ENCODE measurements at places on chromosomes 3 and 15.

DNA sequence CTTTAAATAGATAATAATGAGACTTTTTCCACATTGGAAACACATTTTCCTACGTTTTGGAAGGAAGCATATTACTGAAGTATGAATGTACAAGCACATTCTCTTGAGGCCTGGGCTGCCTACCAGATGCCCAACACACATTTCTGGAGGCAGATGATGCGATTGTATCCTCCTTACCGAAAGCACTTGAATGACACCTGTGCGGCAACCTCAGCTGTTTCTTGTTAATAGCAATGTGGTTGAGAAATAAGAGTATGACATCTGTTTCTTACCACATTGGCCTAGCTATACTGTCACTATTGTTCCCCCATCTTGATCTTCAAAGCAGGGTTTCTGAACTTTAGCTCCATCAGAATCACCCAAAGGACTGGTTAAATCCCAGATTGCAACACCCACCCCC, 84.8 kb downstream of the ARPP21 start:
- DNase-seq = no peak

DNA sequence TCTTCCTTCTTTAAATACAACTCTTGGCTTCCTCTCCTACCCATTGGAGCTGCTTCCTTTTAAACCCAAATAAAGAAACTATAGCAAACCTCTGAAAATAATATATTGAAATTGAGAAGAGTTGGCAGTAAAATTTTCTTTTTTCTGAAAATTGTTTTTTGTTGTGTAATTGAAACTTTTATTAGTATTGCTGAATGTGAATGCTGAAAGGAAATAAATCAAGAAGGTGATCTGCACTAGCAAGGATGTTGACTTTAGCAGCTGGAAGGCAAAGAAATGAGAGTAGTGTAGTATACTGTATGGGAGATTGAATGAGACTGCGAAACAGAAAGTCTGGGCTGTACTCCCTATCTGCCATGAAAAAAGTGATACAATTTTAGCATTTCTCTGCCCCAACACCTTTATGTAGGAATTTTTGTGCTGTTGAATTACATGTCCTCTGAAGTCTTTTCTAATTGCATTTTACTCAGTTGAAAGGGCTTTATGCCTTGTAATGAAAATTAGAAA, 166.3 kb downstream of the DOCK3 start:
- DNase-seq = no peak

GRCh38 chr3:177837951-177838655, 640.8 kb upstream of the TBL1XR1 start:
- DNase-seq = no peak

GRCh38 chr15:77589839-77590238, 42.9 kb downstream of the LINGO1 start:
- DNase-seq = no peak

DNA sequence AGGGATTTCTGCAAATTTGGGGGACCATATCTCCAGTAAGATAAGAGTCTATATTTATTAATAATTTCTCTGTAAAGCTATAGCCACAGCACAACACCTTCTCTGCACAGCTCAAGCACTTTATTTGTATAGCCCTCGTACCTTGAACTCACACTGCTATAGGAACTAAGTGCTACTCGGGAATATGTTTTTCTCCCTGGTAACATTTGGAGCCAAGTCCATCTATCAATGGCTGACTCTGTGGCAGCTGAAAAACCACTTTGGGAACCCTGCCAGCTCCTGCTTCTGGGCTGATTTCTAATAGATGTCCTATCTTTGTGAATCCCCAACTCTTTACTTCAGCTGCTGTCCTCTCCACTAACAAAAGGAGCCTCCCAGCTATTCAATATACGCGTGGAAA, 298.5 kb downstream of the GBE1 start:
- DNase-seq = no peak

DNA sequence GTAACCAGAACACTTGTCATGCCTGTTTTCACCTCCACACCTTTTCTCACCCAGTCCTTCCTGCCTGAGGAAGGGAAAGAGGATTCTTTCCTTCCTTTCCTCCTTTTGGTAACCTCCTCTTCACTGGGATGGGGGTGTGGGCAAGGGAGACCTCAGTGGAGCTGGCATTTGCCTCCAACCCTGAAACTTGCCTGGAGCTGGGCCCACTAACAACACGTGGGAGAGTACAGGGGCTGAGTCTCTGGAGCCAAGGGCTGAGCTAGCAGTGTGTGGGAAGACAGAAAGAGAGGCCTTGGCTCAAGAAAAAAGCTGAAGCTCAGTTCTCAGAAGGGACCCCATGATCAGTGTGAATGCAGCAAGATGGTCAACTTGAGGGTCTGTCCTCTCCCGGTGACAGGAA, 86.6 kb upstream of the SLC6A11 start:
- DNase-seq = no peak

GRCh38 chr15:70164910-70165715, 67.4 kb upstream of the TLE3 start:
- DNase-seq = no peak

DNA sequence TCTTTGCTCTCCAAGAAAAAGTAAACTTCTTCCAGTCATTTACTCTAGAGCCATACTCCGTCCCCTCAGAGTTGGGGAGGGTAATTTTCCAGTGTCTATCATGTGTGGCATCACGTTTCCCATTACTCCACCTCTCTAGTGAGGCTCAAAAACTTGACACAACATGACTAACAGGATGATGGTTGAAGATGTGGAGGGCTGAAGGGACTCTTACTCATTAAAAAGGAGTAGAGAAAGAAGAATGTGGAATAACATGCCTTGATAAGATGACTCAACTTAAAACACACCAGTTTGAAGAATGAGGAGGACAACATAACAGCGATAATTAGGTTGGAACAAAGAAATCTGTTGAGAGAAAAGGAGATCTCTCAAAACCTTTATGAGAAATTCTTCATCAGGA, 894.3 kb downstream of the OTOL1 start:
- DNase-seq = peak; percentile 90

- DNase-seq = peak; percentile 22
Observed at GRCh38 chr3:134034005-134034785, 4.5 kb upstream of the SLCO2A1 start.

GRCh38 chr15:25790000-25790660, 73.0 kb downstream of the ATP10A start:
- DNase-seq = peak; percentile 26

GRCh38 chr3:5226783-5227182, 39.3 kb downstream of the EDEM1 start:
- DNase-seq = peak; percentile 36

DNA sequence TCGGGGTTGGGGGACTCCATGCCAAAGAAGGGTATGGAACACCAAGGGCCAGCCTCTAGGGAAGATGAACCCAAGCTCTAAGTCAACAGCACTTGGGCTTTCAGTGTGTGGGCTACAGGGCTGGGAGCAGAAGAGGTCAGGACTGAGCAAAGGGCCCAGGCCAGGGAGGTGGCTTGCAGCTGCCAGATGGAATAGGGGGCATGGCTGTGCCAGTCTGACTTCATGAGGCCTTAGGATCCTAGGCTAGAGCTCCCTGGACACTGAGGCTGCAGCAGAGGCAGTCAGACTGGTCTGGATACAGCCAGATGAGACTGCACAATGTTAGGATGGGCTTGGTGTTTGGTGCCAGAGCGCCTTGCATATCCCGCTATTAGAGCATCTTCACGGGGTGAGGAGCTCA, 3.8 kb downstream of the RASGRF1 start:
- DNase-seq = no peak

GRCh38 chr15:28933710-28934445, 48.1 kb downstream of the APBA2 start:
- no peak for DNase-seq

- DNase-seq = no peak
Observed at GRCh38 chr3:11480663-11481298, 162.9 kb downstream of the VGLL4 start.

DNA sequence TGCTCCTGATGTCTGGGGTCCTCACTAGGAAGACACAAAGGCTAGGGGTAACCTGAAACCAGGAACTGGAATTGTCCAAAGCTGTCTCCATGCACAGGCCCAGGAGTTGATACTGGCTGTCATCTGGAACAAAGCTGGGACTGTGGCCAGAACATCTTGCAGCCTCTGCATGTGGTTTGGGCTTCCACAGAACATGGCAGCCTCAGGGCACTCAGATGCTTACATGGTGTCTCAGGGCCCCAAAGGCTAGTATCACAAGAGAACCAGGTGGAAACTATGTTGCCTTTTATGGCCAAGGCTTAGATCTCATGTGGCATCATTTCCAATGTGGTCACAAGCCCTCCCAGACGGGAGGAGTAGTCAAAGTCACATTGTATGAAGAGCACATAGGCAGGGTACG, 335.2 kb upstream of the TRIM42 start:
- no peak for DNase-seq

DNA sequence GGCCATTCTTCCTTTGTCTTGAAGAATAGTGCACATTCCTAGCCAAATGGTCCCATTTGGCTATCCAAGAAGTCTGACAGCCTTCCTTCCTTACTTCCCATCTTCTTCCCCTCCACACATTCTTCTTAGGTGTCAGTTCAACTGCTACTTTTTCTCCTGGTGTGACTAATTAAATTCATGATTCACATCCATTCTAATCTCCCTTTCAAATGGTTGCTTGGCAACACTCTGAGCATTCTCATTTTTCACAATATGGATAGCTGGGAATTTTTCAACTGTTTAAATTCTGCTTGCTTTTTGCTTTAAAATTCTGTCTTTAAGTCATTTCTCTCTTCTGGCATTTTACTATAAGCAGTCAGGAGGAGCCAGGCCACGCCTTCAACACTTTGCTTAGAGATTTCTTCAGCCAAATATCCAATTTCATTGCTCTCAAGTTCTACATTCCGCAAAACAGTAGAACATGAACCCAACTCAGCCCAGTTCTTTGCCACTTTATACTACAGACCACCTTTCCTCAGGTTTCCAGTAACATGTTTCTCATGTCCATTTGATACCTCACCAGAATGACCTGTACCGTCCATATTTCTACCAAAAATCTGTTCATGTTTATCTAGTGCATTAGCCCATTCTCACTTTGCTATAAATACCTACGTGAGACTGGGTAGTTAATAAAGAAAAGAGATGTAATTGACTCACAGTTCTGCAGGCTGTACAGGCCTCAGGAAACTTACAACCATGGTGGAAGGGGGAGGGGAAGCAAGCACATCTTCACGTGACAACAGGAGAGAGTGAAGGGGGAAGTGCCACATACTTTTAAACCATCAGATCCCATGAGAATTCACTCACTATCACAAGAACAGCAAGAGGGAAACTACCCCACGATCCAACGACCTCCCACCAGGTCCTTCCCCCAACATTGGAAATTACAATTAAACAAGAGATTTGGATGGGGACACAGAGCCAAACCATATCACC, 31.9 kb upstream of the MCF2L2 start:
- no peak for DNase-seq

DNA sequence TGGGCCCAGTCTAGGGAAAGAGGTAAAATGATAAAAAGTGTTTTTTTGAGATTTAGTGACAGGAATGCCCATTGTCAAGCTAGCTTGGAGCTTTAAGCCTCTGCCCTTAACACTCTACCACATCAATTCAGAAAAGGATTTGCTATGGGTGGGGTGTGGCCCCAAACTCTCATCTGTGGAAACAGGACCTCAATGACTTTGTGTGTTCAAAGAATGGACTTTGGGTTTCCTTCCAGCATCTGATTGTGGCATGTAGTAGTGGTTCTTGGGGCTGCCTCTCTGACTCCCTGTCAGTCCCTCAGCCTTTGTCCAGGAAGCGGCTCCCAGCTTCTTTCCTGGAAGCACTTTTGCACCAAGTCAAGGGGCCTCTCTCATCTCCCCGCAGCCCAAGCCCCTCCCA, 56.1 kb downstream of the CCNL1 start:
- no peak for DNase-seq

GRCh38 chr15:83287541-83288027, 3.1 kb upstream of the BNC1 start:
- DNase-seq = peak; percentile 96

DNA sequence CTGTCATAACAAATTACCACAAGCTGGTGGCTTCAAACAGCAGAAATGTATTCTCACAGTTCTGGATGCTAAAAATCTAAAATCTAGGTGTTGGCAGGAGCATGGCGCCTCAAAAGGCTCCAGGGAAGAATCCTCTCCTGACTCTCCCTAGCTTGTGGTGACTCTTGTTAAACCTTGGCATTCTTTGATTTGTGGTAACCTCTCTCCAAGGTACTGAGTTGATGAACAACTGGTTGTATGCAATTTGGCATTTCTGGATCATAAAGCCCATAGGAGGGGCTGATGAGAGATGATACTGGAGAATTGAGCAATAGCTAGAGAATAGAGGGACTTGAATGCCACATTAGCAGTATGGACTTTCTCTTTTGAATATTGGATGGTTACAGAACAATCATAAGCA, 821.8 kb downstream of the TBL1XR1 start:
- no peak for DNase-seq

Measured in iris pigment epithelial cell (primary cell).